Activated naive CD8-positive, alpha-beta T cell treated with anti-CD3 and anti-CD28 coated beads for 36 hours (primary cell): ENCODE measurements at places on chromosomes 16 and 17. TPM values are rescaled to one million over a fixed set of nuclear protein-coding genes. Genes with fewer than 3 reads are reported as not detected.

GRCh38 chr16:30910427-30911029 is 12.8 kb upstream of the FBXL19 start:
- DNase-seq: no peak

DNA sequence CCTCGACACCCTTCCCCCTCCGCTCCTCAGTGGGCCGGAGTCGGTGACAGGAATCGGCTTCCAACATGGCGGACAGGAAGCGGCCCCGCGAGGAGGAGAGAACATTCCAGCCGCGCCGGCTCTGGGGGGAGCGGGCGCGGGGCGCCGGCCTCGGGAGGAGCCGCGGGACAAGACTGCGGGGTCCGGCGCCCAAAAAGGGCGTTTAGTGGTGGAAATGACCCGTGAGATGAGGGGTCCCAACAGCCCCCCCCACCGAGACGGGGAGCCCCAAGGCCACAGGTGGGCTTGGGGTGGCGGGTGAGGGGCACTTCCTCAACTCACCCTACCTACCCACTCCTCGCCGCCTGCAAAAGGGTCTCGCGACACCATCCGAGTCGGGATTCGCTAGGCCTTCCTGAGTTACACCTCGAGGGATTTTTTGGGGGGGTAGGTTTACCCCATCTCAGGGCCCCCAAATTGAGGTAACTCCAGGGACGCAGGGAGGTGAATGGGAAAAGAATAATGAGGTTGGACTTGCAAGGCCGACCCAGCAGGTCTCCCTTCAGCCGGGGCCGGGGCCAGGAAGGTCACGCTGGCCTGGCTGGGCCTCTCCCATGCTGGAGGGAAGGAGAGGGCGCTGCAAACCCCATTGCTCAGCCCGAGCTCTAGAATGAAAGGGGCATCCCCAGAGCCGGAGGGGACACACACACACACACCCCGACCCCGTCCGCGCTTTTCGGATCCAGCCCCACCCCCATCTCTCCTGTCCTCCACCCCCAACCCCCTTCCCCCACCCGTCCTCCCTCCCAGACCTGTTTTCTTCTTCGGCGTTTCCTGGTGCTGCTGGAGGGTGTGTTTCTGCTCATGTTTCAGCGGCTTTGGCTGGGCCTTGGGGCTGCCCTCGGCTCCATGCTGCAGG is 707 bp downstream of the NUFIP2 start:
- DNase-seq: peak; percentile 68

RGS9 gene
- 1.2 TPM for total RNA-seq

DNA sequence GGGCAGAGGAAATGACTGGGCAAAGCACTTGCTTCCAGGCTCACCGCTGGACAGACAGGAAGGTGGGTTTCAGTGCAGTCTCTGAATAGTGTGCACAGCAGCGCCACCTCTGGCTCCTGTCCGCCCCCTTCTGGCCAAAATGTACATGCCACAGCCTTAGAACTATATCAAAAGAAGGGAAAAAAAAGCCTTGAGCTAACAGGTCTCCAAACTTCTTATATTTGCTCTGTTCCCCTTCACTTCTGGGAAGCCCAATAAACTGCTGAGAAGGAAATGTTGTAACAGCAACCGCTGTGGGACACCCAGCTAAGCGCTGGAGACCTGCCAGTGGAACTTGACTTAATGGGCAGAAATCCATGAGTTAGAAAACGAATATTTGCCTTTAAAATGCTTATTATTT is 17.5 kb downstream of the COG7 start:
- peak; percentile 56 for DNase-seq

- no peak for DNase-seq
Measured at GRCh38 chr17:17398188-17398942, 78.4 kb upstream of the MED9 start.

GRCh38 chr16:23520500-23520899 is 10.2 kb upstream of the GGA2 start:
- DNase-seq: no peak

DNA sequence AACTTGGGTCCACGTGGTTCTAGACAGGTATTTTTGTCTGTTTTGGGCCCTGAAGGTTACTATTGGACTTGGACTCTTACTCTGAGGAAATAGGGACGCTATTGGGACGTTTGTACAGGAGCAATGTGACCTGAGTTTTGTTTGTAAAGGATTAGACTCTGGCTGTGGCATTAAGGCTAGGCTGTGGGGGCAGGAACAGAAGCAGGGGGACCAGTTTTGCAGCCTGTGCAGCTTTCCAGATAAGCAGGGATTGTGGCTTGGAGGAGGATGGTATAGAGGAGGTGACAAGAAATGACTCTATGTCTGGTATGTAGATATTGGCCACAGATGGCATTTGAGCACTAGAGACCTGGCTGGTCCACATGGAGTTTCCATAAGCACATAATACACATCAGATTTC is 12.8 kb downstream of the NOD2 start:
- DNase-seq: no peak

DNA sequence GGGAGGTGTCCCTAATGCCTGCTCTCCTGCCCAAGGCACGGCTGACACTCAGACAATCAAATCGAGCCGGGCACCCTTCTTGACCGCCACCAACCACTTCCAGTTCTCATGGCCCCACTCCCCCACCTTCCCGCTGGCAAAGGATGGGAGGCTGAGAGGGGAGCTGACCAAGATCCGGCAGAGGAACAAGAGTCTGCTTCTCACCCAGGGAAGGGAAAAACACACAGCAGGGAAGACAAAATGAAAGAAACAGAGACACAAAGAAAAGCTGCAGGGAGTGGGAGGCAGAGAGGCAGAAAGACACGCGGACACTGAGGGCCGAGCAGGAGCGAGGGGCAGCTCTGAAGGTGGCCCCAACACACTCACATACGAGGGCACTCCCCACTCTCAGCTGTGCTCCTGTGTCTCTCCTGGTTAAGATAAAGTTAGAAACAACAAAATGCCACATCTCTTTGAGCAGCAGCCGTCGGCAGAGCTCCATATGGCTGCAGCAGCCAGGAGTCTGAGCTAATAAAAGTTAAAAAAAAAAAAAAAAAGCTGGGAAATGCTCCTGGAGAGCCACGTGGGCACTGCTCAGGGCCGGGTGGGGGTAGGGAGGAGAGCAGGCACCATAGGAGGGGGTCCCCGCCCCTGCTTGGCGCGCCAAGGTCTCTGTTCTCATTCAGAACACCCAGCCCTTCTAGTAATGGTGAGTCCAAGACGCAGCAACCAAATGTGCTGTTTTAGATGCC is 7.4 kb downstream of the LRRC75A start:
- DNase-seq: no peak
